SW480 (cell line): ENCODE measurements at places on chromosomes 5 and 9.

DNA sequence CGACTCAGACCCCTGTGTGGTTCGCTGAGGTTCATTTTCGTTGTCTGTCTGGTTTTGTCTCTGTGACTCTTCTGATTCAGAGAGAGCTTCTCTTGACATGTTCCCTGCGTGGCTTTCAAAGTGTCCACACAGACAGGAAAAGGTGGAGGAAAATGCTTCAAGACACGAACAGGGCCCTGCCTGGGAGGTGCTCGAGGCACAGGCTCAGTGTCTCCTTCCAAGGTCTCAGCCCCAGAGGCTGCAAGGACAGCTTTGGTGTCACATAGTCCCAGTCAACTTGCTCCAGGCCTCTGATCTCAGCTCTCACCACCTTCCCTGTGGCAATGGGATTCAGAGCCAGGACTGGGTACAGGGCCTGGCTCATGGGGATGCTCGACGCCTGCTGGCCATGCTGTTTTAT is 51.6 kb upstream of the SARDH start:
- no peak for DNase-seq

- DNase-seq: peak; percentile 89
These were observed 38.8 kb upstream of the COL5A1 start for GRCh38 chr9:134602547-134603362.

GRCh38 chr9:85248514-85249312 is 493.0 kb downstream of the AGTPBP1 start:
- DNase-seq: peak; percentile 75

DNA sequence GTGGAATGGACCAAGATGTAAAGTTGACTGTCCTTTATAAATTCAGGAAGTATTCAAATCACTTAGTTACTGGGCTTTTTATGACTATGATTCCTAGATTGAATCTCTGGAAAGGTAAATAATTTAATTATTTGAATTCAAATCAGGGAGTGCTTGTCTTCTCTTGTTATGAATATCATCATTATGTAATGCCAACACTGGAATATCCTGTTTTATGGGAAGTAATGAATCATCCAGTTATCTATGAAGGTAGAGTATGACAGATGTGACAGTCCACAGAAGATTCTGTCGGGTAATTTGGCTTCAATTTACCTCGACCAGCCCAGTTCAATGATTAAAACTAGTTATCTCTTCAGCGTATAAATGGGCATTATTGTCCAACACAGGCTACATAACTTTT is 141.0 kb upstream of the NUDT12 start:
- DNase-seq: no peak

- peak; percentile 72 for DNase-seq
These were observed 19.5 kb upstream of the ANXA1 start for GRCh38 chr9:73132034-73132776.

GRCh38 chr9:119159386-119159785 is 209.8 kb downstream of the BRINP1 start:
- DNase-seq: no peak

DNA sequence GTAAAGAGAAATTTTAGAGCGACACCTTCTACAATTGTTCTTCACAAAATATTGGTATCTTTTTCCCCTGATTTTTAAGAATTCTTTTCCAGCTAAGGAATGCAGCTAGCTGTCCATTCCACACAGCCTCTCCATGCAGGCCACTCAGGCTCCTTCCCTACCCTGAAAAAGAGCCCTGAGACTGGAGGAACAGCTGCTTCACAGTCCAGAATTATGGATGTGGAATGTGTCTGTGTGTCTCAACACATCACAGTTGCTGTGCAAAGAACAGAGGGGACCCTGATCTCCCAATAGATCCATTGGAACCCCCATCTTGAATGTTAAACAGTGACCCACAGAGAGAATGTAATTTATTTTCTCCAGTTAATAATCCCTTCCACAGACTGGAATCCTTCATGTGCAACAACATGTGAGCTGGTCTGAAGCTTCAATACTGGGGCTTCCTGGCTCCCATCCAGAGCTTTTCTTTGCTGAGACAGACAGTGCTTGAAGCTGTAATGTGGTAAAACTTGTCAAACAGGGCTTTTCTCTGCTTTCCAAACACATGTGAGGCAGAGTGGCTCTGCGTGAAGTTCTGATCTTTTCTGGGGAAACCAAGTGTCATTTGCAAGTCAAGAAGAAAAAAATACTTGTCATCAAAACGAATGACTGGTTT is 53.3 kb upstream of the SMC5 start:
- no peak for DNase-seq

DNA sequence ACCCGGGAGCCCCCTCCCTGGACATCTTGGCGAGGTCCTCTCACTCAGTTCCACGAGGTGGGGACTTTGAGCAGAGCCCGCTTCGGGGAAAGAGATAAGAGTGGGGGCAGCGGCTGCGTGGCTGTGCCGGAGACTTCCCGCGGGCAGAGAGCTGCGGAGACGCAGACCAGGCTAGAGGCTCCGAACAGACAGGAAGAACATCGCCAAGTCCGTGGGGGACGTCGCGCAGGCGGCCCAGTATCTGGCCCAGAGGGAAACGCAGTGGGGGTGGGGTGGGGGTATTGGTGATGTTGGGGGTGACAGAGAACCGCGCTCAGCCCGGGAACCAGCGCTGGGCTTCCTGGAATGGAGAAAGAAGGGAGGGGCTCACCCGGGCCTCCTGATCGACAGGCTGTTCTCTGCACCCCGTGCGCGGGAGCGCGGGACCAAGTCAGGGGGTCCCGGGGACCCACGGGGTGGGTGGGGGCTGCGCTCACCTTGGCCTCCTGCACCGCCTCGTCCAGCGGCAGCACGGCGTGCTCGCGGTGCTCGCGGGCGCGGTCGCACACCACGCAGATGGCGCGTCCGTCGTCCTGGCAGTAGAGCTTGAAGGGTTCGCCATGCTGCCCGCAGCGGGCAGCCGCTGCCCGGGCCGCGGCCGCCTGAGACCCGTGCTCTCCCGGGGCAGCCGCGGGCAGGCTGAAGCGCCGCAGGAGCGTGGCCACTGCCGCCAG is 727 bp downstream of the TRIM7 start:
- peak; percentile 60 for DNase-seq

GRCh38 chr5:140000332-140000731 is 42.8 kb downstream of the NRG2 start:
- no peak for DNase-seq

- DNase-seq: no peak
These were observed 161.0 kb downstream of the ELAVL2 start for GRCh38 chr9:23665051-23665450.

DNA sequence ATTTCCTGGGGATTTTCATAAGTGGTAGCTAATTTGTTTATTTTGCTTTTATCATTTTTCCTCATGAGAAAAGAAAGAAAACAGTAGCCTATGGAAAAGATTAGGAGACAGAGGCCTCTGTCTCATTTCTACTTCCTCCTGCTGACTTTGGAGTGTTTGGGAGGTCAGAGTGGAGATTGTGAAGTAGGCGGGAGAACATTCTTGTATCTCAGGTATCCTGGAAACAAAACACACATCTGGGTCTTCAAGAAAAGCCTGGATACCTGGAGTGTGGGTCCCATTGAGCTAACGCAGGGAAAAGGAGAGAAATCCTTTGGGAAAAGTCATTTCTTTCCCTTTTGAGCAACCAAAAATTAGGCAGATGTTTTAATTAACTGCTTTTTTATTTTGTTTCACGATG is 161.5 kb upstream of the DMAC1 start:
- DNase-seq: no peak

DNA sequence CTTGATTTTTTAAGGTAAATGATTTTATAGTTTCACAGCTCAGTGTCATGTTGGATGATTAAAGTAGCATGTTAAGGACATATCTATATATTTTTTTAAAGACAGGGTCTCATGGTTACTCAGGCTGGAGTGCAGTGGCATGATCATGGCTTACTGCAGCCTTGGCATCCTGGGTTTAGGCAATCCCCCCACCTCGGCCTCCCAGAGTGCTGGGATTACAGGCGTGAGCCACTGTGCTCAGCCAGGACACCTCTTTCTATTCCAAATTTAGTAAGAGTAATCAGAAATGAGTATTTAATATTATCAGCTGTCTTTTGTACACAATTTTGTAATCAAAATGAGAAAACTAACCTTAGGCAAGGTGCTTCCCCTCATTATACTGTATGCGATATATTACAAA is 38.6 kb upstream of the LRRTM2 start:
- no peak for DNase-seq

GRCh38 chr5:134777366-134777765 is 18.8 kb downstream of the DDX46 start:
- no peak for DNase-seq

DNA sequence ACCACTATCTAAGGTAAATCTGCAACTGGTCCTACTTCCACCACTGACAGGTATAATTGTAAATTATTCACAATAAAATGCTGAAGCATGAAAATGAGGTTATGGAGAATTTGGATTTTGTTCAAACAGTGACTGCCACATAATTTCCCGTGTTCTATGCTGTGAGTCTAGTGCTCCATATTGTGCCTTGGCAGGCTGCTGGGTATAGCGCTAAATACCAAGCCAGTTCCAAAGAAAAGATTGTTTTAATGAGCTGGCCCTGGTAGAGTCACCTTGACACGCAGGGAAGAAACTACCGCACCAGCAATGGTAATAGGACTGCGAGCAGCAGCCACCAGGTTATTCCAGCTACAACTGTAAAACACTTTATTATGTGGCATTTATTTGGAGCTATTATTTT is 30.4 kb downstream of the PSMB7 start:
- no peak for DNase-seq

GRCh38 chr9:95182854-95183563 is 134.5 kb downstream of the FANCC start:
- DNase-seq: no peak

- DNase-seq: no peak
These were observed 1094.9 kb downstream of the MAT2B start for GRCh38 chr5:164600274-164600673.

DNA sequence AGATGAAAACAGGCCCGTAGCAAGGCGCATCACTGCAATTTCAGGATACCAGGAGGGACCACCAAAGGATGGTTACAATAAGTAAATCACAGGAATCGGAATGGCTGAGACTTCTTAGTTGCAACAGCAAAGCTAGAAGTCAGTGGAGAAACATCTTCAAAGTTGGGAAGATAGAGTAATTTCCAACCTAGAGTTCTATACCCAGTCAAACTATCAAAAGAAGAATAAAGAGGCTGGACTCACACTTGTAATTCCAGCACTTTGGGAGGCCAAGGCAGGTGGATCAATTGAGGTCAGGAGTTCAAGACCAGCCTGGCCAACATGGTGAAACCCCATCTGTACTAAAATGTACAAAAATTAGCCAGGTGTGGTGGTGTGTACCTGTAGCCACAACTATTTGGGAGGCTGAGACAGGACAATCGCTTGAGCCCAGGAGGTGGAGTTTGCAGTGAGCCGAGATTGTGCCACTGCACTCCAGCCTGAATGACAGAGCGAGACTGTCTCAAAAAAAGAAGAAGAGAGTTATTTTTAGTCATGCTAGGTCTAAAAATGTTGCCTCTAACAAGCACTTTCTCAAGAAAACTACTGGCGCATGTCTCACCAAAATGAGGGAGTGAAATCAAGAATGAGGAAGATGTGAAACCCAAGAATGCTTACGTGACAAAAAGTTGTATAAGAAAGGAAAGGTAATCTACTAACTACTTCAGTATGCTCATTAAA is 267.7 kb downstream of the DENND1A start:
- no peak for DNase-seq

- DNase-seq: no peak
These were observed 57.4 kb downstream of the PSMB7 start for GRCh38 chr9:124357721-124358361.

DNA sequence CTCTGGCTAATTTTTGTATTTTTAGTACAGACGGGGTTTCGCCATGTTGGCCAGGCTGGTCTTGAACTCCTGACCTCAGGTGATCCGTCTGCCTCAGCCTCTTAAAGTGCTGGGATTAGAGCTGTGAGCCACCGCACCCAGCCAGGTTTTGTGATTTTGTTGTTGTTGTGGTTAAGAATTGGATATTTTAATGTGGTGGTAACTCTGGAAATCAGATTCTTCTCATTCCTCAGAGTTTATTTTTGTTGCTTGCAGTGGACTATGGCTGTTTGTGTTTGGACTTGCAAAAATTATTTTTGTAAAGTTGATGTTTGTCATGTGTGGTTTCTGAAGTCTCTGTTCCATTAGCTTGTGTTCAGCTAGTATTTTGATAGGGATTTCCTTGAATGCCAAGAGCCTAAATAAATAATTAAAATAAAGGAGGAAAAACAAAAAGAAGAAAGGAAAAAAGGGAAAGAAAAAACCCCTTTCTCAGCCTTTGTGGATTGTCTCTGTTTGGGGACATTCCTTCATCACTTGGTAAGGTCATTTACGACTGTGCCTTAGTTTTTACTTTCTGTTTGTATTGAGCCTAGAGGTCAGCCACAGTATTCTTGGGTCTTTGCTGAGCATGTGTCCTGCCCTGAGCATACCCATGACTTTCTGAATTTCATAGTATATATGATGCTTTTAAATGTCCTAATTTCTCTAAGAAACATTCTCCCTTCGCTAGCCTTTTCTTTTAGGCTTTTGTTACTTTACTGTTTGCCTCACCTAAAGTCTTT is 37.3 kb downstream of the PBX3 start:
- no peak for DNase-seq

- peak; percentile 71 for DNase-seq
These were observed 18.8 kb downstream of the SMIM32 start for GRCh38 chr5:136174021-136174659.

DNA sequence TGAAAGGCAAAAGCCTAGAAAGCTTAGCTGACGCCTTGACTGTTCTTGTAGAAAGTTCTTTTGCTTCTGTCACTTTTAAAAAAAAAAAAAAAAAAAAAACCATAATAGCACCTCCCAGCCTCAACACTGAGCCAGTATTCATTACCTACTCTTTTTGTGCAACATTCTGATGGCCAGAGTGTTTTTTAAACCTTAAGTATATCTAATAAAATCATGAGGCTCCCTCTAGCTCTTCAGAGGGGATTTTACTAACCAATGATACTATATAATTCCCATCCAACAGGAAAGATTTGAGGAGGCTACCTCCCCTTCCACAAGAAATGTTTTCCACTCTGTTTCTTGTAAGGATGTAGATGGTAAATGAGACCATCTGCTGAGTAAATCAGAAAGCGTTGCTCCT is 3.9 kb downstream of the BNC2 start:
- no peak for DNase-seq

GRCh38 chr9:104911032-104911607 is 16.8 kb downstream of the ABCA1 start:
- DNase-seq: no peak

DNA sequence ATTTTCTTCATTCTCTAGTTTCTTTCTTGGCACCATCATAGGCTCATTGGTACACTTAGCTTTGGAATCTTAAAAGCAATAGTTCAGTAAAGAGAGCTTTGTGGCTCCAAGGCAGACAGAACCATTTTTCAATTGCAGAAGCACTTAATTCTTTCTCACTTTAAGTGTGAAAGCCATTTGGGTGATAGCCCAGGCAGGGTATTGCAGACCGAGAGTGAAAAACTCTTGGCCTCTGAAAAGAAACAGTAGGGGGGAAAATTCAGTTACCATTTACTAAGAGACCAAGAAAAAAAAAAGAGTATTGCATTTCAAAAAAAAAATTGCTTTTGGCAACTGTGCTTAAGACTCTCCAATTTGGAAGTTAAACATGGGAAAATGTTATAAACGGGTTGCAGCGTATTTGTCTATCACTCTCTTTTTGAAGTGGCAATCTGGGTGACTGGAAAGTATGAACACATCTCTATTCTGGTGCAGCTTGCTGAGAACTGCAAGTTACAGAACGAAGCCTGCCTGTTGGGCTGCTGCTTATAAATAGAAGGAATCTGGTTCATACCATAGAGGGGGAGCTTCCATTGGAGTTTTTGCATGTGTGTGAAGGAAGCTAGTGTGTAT is 170.5 kb downstream of the TLE4 start:
- no peak for DNase-seq

GRCh38 chr9:124887832-124888231 is 25.9 kb downstream of the ARPC5L start:
- no peak for DNase-seq
